ENCODE measurements at places on chromosomes 7 and 10. TPM values are rescaled to one million over a fixed set of nuclear protein-coding genes. Genes with fewer than 3 reads are reported as not detected.

LAMB4 gene
- 0.64 TPM for total RNA-seq

DNA sequence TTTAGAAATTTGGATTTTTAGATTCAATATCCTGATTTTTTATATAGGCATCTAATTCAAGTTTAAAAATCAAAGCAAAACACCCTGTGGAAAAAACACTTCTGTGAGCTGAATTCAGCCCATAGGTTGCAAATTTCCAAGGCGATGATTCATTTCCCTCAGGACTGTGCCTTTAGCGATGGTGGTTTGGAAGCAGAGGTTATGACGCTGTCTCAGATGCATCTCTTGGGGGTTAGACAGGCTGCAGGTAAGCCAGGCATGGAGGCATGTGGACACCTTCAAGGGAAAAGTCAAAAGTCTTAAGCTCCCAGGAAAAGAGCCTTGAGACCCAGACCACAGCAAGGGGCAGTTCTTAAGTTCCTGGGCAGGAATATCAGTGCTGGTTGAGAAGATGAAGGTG lies 9.5 kb upstream of the FRA10AC1 start:
- DNase-seq = no peak

GRCh38 chr7:120089968-120090367 lies 183.0 kb upstream of the KCND2 start:
- DNase-seq = no peak

DNA sequence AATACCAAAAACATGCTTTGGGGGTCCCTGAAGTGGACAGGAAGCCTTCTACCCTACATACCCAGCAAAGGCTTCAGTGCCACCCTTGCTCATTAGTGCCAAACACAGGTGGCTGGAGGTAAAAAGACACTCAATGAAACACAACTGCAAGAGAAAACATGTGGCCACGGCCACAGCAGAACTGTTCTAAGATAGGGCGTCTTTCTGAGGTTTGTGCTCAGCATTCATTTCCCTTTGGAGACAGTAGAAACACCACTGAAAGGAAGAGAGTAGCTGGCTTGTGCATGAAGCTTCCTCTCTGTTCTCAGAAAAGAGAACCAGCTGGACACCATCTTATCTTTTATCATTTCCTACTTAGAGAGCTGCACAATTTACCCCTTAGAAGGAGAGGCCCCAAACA lies 143.0 kb downstream of the PLXNA4 start:
- no peak for DNase-seq

GRCh38 chr10:6052247-6053221 lies 9.6 kb downstream of the IL2RA start:
- no peak for DNase-seq

DRGX gene
- total RNA-seq = not detected

DNA sequence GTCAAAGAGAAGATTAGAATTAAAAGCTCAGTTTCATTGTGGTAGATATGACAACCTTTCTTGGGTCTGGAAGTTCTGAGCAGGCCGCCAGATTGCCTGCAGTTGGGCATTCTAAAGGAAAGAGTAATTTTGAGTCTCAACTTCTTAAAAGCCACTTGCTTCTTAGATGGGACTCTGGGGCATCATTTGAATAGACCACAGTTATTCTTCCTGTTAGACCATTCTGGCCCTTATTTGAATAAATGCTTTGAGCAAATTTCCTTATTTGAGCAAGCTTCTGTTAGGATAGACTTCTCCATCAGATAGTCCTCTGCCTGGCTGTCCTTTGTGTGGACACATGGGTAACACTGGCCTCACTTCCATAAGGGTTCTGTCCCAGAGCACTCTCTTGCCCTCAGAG lies 40.2 kb downstream of the SND1 start:
- no peak for DNase-seq

DNA sequence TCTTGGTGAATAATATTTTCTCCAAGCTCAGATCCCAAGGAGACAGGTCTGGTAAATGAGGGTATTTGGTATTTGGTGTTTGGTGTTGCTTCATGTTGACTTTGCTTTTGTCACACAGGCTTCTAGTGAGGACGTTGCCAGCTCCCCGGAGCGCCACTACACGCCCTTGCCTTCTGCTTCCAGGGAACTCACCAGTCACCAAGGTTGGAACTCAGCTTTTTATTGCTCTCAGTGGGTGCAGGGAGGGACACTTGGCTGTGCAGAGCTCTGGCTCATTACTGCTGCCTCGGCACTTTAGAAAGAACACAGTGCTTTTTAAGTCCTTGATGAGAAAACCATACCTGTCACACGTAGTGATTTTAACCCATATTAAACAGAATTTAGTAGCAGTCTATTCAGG lies 892.9 kb downstream of the LRMDA start:
- DNase-seq = peak; percentile 26

DNA sequence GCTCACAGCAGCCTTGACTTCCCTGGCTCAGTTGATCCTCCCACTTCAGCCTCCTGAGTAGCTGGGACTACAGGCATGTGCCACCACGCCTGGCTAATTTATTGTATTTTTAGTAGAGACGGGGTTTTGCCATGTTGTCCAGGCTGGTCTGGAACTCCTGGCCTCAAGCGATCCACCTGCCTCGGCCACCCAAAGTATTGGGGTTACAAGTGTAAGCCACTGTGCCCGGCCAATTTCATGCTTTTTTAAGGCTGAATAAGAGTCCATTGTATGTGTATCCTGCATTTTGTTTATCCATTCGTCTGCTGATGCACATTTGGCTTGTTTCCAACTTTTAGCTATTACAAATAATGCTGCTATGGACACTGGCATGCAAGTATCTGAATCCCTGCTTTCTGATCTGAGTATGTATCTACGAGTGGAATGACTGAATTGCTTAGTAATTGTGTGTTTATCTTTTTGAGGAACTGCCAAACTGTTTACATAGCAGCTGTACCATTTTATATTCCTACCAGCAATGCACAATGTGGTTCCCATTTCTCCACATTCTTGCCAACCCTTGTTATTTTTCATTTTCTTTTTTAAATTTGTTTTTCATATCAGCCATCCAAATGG lies 37.3 kb upstream of the TPST1 start:
- no peak for DNase-seq

DNA sequence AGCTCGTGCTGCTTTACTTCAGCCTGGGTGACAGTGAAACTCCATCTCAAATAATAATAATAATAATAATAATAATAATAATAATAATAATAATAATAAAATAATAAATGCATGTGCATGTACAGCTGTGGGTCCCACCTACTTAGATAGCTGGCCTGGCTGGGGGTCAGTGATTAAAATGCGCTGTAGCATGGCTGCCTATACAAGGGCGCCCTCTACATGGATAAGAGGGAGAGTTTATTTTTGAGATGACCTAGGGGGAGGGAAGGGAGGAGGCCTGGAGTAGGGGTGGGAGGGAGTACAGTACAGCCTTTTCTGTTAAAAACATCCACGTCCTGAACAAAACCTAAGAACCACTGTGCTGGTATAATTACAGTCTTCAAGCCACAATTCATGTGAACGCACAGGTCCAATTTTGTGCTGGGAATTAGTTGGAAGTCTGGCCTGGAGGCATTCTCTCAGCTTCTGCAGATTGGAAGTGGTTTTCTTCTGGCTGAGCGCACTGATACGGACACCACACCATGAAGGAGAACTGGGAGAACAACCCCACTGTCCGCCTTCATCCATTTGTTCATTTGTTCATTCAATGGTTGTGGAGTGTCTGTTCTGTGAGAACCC lies 146.5 kb downstream of the TMEM178B start:
- DNase-seq = no peak

- DNase-seq = no peak
Observed at GRCh38 chr10:26486990-26487850, 49.1 kb downstream of the APBB1IP start.

- DNase-seq = no peak
Observed at GRCh38 chr10:106242301-106242700, 922.2 kb downstream of the SORCS1 start.

- no peak for DNase-seq
Observed at GRCh38 chr7:39199951-39200350, 222.2 kb downstream of the POU6F2 start.

- no peak for DNase-seq
Observed at GRCh38 chr10:3290550-3290949, 118.0 kb upstream of the PITRM1 start.

- DNase-seq = no peak
Observed at GRCh38 chr7:129855234-129855673, 97.5 kb downstream of the UBE2H start.

GRCh38 chr7:157138101-157138423 lies 664 bp upstream of the UBE3C start:
- no peak for DNase-seq

- DNase-seq = no peak
Observed at GRCh38 chr10:60566096-60566495, 176.4 kb upstream of the ANK3 start.

CFAP70 gene
- 3.6 TPM for total RNA-seq

GRCh38 chr10:13823096-13823708 lies 236.4 kb downstream of the PRPF18 start:
- peak; percentile 37 for DNase-seq

KIF5B gene
- 97.5 TPM for total RNA-seq

OR2A42 gene
- 0.45 TPM for total RNA-seq

GRCh38 chr10:113854761-113855588 lies 514 bp downstream of the NHLRC2 start:
- DNase-seq = peak; percentile 47

- no peak for DNase-seq
Observed at GRCh38 chr7:99210265-99210970, 2.5 kb upstream of the KPNA7 start.

DNA sequence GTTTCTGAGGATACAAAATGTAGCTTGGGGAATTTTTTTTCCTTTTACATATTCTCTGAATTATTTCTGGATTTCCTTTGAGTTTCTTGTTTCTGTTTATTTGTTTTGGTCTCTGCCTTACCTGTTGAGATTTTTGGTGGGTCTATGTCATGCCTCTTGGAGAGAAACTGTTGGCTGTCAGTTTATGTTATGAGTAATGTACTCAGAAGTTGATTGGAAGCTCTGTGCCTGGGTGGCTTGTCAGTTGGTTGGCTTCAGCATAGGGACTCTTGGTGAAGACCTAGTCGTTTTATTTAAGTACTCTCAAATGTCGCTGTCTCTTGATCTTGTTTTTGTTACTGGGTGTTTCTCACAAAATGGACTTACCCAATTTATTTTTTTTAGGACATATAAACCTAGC lies 132.4 kb downstream of the CDK14 start:
- no peak for DNase-seq

- peak; percentile 20 for DNase-seq
Observed at GRCh38 chr10:86402283-86402941, 35.8 kb upstream of the GRID1 start.

GRCh38 chr10:100510533-100511308 lies 8.9 kb downstream of the SEC31B start:
- DNase-seq = no peak

Measured in cerebellum (tissue), 4 donors.